HAP-1 (cell line): ENCODE measurements at places on chromosomes 3 and 15.
A peak's percentile ranks its signal among the peaks of the same experiment; 100 is the strongest.

- DNase-seq: no peak
Measured at GRCh38 chr15:95503640-95504225, 826.8 kb upstream of the NR2F2 start.

DNA sequence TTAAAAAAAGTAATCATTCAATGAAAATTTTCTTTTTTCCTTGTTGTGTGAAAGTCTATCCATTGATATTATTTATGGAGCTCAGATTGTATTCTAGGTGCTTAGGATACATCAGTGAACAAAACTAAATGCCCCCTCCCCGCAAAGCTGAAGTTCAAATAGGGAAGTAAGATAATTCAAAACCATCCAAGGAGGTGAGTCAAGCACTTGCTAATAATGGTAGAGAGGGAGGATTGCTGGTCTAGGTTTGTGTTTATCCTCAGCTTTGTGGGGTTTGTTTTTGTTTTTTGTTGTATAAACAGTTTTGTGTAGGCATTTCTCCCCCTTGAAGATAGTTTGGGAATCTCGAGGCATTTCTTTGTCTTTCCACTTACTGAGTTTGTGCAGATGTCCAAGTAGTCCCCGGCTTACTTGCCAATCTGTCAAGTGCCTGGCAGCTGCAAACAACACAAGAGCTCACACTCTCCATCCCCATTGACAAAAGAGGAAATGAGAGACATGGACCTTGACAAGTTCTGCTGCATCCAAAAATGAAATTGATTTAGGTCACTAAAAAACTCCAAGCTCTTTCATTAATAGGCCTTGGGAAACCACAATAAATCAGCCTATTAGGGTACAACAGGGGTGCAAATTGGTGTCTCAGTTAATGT, 575.8 kb upstream of the TBL1XR1 start:
- no peak for DNase-seq

- no peak for DNase-seq
Measured at GRCh38 chr15:51103330-51103729, 8.6 kb upstream of the TNFAIP8L3 start.

DNA sequence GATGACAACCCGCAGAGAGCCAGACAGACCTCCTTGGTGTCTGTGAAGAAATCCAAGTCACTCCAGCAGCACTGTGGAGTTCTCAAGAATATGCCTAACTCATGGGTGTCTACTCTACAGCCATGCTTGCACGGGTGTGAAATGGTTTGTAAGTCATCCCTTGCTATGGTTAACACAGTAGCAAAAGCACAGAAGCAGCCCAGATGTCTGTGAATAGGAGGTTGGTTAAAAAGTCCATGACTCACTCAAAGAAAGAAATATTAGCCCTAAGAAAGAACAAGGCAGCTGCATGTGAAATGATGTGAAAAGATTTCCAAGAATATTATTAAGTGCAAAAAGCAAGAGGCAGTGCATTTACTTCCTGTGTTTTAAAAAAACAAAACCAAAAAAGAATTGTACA, 12.1 kb upstream of the LIMD1 start:
- no peak for DNase-seq

GRCh38 chr15:91855684-91856489, 2.4 kb downstream of the SLCO3A1 start:
- DNase-seq: no peak

DNA sequence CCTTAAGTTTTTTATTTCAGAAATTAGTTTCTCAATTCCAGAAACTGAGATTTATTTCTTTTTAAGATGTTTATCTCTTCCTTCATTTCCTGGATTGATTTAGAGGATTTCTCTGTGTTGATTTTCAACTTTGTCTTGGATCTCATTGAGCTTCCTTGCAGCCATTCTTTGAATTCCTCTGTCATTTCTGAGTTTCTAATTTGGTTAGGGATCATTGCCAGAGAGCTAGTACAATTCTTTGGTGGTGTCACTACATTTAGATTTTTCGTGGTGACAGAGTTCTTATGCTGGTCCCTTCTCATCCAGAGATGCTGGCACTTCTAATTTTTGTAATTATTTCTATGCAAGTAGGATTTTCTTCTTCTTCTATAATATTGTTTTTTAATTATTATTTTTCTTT, 691.1 kb upstream of the NAALADL2 start:
- no peak for DNase-seq

- DNase-seq: no peak
Measured at GRCh38 chr3:71129611-71130431, 453.7 kb downstream of the FOXP1 start.

DNA sequence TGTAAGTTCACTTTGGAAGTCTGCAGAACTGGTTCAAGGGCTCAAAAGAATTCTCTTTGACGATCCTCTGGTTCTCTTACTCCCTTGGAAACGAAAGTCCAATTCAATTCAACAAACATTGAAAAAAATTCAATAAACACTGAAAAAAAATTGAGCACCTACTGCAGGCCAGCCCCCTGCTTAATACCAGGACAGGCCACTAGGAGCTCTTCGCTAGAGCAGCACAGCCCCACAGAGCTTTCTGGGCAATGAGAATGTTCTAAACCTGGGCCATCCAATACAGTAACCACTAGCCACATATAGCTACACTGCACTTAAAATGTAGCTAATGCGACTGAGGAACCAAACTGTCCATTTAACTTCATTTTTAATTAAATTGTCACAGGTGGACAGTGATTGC, 50.4 kb upstream of the DCLK3 start:
- DNase-seq: no peak

DNA sequence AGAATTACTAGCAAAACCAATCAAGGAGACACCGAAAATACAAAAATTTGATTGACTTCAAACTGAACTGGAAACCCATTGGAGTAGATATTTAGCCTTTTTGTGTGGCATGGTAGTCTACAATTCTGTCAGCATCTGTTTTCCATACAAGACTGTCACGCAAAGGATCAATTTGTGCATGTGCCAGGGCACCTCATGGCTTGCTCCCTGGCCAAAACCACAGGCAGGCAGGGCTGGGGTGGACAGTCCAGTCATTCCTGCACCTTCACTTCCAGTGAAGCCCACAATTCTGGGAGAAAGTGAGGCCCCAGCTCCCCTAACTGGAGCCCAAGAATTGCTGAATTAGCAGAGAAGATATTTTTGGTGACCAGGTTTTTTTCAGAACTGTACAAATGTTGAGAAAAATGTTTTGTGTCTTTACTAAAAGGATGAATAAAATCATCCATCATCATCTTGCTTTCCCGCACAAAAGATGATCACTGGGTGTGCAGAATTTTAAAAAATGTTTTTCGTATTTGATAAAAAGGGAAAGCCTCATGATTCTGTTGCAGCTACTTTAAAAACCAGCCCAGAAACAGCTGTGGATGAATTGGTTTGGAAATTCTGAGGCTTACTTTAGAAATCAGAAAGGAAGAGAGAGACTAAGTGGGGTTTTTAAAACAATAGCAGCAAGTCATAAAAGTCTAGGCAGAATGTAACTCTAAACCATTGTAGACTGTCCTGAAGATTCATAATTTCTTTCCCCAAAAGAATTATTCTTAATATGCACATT, 86.4 kb downstream of the PCCB start:
- no peak for DNase-seq

GRCh38 chr3:126448136-126448892, 27.4 kb downstream of the ZXDC start:
- DNase-seq: no peak

DNA sequence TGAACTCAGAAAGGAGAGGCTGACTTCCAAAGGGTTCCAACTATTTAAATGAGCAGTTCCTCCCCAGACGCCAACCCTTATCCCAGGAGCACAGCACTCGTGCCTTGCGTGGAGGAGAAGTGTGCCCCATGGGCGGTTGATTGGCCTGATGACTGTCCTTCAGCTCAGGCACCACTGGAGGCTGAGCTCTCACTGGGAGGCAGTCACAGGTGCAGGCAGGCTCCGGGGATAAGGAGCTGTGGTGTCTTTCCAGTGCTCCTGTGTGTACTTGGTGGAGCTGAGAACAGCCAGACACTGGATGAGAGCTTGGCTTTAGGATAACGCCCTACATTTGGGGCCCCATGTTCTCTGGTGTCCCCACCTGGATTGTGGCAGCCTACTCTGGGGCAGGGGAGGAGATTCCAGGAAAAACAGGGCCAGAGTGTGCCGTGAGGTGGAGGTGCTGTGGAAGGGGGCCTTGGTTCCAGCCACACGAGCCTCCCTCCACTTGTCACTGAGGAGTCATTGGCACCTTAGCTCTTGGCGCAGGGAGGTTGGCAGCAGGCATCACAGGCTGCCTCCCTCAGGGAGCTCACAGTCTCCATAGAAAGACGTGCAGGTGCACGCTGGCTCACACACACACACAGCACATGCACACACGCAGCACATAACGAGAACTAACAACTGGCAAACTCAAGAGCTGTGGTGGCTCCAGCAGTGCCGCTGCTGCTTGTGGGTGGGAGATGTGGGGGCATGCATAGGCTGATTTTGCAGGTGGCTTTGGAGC, 22.7 kb upstream of the EPHB3 start:
- no peak for DNase-seq

- peak; percentile 19 for DNase-seq
Measured at GRCh38 chr3:154275965-154276364, 48.3 kb downstream of the DHX36 start.

GRCh38 chr3:1191026-1191425, 98.2 kb downstream of the CNTN6 start:
- no peak for DNase-seq

- DNase-seq: no peak
Measured at GRCh38 chr3:40102182-40102581, 207.3 kb upstream of the EIF1B start.

- DNase-seq: no peak
Measured at GRCh38 chr3:31423482-31423881, 109.2 kb upstream of the STT3B start.

DNA sequence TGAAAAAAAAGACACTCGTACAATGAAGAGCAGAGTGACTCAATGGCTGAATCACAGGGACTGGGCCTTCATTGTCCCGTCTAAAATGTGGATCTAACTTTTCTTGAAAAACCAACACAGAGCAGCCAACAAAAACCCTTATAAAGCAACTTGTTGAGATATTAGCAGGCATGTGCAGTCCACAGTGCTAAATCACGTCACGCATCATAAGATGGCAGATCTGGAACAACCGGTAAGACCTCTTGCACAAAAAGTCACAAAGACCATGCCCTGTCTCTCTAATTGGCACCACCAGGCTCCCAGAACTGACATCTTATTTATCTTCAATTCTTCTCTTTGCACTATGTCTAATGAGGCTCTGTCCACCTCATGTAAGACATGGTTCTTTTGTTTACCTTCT, 177.0 kb downstream of the MAGI1 start:
- DNase-seq: no peak

DNA sequence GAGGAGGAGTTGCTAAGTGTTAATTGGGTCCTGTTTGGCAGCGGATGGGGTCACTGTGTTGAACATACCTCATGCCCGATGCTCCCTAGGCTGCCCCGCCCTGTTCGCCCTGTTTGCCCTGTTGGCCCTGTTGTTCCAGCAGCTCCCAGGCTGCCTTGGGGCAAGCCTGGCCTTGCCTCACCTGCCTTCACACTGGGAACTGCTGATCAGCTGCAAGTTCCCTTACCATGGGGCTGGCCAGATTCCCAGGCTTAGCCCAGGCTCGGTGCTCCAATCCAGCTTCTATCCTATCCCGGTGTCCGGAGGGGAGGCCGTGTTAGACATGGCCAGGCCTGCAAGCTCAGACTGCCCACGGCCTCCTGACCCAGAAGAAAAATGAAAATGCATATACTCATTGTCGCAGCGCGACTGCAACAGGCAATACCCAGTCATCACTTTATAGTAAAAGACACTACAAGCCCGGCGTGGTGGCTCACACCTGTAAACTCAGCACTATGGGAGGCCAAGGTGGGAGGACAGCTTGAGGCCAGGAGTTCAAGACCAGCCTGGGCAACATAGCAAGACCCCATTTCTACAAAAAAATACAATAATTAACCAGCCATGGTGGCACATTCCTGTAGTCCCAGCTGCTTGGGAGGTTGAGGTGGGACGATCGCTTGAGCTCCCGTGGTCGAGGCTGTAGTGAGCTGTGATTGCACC, 42.9 kb upstream of the ZNF710 start:
- DNase-seq: no peak

GRCh38 chr3:162978136-162978535, 1481.5 kb downstream of the OTOL1 start:
- no peak for DNase-seq

DNA sequence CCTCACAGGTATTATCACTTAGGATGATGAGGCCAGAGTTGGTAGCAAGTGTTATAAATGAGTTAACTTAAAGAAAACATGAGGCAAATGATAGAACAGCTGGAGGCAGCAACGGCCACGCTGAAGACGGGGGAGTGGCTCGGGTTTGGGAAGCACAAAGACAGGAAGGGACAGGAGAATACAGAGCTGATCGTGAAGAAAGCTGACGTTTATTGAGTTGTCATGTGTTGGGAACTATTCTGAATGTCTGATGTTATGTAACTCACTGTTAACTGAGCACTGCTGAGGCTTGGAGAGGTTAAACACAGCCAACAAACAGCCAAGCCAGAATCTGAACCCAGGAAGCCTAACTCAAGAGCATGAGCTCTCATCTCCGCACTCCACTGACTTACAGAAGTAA, 42.3 kb downstream of the FGD5 start:
- no peak for DNase-seq

DNA sequence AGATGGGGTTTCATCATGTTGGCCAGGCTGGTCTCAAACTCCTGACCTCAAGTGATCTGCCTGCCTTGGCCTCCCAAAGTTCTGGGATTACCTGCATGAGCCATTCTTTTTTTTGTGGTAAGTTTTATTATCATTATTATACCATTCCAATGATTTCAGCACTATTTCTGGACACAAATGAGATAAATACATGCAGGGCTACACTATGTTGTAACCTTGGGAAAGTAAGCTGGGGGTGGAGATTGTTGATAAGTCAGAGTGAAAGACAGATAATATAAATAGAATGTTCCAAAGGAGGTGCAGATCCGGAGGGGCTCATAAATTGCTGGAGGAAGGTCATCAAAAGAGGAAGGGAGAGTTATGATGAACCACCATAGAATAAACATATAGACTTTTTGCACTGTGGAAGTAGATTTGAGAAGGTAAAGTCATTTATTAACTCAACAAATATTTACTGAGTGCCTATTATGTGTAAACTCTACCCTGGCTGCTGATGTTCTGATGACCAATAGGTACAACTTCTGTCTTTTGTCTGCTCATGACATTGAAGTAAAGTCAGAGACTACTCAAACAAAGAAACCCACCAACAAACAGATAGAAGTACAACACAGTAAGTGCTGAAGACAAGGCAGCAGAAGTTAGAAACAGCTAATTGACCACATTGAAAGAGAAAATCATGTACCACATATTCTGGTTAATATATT, 478.9 kb upstream of the GOLIM4 start:
- no peak for DNase-seq

DNA sequence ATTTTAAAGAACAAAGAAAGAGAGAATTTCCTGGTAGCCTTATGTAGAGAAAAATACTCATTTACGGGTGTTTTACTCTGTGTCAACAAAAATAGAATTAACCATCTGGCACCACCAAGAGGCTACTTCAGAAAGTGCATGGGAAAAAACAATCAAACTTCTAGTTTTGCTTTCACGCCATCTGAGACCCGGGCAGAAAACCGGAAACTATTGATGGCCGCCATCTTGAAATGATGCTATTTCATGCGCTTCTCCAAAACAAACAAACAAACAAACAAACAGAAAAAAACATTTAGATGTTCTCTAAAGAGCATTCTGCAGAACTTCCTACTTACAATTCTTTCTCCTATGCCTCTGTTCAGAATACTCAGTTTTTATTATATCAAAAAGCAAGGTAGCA, 49.4 kb upstream of the SYNPR start:
- DNase-seq: peak; percentile 42

GRCh38 chr3:64151342-64151871, 73.9 kb downstream of the PRICKLE2 start:
- DNase-seq: no peak
